Stimulated activated naive CD4-positive, alpha-beta T cell (primary cell): ENCODE measurements at places on chromosomes 3 and 15.
A peak's percentile ranks its signal among the peaks of the same experiment; 100 is the strongest.

- no peak for DNase-seq
These were observed 289 bp upstream of the TFDP2 start for GRCh38 chr3:142149673-142149992.

- no peak for DNase-seq
These were observed 101.2 kb downstream of the CHST2 start for GRCh38 chr3:143220741-143221140.

DNA sequence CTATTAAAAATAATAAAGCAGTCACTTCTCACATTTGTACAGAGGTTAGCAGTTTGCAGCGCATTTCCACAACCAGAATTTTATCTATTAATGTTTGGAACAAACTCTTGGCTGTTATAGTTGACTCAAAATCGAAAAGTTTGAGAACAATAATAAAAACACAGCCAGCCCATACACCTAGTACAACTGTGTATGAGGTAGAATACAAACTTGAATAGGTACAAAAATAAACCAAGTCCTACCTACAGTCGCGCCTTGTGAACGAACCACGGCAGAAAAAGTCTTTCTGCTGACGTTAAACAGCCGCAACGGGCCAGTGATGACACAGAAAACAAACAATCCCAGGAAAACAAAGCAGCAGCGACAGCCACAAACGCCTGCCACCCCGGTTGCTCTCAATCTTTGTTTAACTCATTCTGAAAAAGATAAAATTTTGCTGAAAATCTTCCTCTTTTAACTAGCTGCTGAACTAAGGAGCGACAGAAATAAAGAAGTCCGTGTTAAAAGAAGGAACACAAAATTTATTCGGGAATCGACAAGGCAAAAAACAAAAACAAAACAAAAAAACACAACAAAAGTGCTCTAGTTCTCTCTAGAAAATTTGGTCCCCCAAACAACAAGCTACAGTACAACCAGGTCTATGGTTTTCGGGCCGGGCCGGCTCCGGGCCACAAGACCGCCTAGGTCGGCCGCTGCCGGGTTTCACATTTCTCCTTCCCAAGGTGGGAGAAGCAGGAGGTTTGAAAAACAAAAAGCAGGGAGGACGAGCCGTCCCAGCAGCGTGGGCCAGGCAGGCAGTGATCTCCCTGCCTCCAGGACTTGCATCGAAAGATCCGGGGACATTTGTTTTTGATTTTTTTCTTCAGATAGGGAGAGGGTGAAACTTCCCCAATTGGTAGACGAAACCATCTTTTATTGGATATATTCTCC, 2.9 kb downstream of the FOXL2 start:
- peak; percentile 12 for DNase-seq

- DNase-seq = no peak
These were observed 414.2 kb downstream of the PDCD6IP start for GRCh38 chr3:34212656-34213055.

- peak; percentile 47 for DNase-seq
These were observed 1.5 kb downstream of the SATB1 start for GRCh38 chr3:18423401-18424212.

DNA sequence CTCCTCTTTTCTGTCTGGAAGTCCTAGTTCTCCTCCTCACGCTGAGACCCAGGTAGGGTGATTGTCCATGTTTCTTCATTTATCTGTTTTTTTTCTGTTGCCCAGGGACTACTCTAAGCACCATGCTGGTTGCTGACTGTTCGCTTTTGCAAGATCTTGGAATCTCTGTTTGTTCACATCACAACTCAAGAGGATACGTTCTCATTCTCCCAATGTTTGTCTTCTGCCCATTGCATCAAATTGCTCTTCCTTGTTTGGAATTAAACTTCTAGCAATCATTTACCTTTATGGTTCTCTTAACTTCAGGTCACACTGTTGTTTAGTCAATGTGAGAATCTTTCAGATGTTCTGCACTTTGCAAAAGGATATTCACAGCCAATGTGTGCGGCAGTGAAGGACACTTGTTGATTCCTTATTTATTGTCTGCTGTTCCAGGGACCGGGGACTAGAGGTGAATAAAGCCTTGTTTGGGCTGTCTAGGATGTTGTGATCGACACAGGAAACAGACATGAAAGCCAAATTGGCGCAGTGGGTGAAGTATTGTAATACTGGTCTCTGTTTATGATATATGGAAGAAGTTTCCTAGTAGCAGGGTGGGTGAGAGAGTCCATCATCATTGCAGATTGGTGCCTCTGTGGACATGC, 24.5 kb downstream of the LPP start:
- peak; percentile 17 for DNase-seq

- no peak for DNase-seq
These were observed 35.2 kb downstream of the MYZAP start for GRCh38 chr15:57626713-57627440.

DNA sequence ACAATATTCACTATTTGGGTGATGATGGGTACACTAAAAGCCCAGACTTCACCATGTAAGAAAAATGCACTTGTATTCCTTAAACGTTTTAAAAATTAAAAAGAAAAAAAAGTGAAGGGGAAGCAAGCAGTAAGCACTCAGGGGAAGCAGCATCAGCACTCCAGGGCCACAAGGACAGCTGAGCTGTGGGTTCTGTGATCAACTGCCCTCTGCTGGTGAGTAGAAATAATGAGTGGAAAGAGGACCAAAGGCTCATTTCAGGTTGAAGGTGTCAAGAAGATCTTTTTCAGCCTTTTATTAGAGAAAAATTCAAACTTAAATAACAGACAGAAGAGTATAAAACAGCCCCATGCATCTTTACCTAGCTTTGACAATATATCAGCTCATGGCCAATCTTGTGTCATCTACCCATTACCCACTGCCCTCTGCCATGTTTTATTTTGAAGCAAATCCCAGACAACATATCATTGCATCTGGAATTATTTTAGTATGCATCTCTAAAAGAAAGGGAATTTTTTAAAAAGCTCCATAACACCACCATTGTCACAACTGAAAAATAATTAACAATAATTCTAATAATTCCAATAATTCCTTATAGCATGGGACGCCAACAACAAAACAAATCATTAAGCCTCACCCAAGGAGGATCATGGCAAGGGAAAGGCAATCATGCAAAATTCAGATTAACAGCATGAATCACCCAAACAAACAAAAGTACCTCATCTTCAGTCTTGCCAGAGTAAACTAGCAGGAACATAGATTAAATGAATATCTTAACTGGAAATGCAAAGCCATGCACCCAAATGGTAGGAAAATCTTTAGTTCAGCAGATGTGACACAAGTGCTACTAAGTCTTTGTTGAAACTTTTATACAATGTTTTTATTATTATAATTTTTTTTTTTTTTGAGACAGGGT, 42.5 kb downstream of the TAMM41 start:
- DNase-seq = peak; percentile 50

GRCh38 chr3:128997486-128998133, 3.5 kb upstream of the EFCC1 start:
- no peak for DNase-seq
